ENCODE measurements at places on chromosomes 2 and 18.

- no peak for DNase-seq
Observed at GRCh38 chr2:159963700-159964099, 98.7 kb downstream of the PLA2R1 start.

GRCh38 chr2:61715506-61715905 is 138.4 kb downstream of the FAM161A start:
- DNase-seq = no peak

DNA sequence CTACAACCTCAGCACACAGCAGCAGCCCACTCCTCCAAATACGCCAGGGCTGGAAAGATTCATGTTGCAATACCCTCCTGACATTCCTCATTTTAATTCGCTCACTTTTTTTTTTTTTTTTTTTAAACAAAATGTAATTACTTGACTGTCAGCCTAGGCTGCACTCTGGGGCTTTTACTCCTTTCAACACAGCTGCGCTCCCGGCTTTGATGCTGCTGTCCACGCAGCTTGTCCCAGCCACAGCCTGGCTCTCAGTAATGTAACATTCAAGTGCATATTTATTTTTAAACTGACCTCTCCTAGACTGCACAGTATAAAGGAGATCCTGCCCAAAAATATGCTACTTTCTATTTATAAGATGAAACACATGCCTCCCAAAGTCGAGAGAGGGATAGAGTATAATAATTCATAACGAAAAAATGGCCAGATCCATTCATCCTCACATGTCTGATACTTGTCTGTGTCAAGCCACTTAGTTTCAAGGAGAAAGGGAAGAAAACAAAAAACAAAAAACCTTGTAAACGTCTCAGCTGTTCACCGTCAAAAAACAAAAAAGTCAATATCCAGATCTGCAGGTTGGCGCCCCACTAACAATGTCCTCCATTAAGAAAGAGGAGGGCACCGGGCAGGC is 949 bp downstream of the CDC42EP3 start:
- DNase-seq = peak; percentile 57

- DNase-seq = peak; percentile 7
Observed at GRCh38 chr2:220980966-220981675, 591.0 kb downstream of the EPHA4 start.

DNA sequence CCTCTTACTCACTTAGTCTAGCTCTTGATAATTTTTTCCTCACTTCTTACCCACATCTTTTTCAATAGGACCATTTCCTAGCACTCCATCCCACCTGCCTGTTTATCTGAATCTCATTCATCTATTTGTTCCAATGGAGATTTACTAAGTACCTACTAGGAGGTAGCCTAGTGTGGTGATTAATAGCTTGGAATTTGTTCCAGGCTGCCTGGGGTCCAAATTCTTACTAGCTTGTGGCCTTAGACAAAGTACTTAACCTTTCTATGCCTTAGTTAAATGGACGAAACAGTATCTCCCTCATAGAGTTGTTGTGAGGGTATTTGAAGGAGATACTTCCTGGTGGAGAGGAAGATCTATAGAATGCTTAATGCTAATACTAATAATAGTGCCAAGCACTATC is 42.9 kb upstream of the SERTAD2 start:
- DNase-seq = no peak

GRCh38 chr2:83595121-83595690 is 863.9 kb downstream of the SUCLG1 start:
- peak; percentile 83 for DNase-seq

Measured in adipocyte (in vitro differentiated cells).